ENCODE measurements at places on chromosomes 5 and 9.

- peak within 1 kb of the TSS; percentile 53 for H3K4me3 ChIP-seq
- H3K36me3 ChIP-seq, result no peaks in the 10 kb centered on the region
- H3K27me3 ChIP-seq, result peaks cover 7% of the 10 kb centered on the region
These were observed at the start of gene PLPPR1 for GRCh38 chr9:101028346-101029314. Gene PLPPR1, plus strand, starts transcription at chr9:101028727.

GRCh38 chr5:131303537-131303936 lies 39.7 kb downstream of the CDC42SE2 start:
- H3K4me3 ChIP-seq, result no peak overlapping the region
- no peaks in the 10 kb centered on the region for H3K27me3 ChIP-seq
- H3K27ac ChIP-seq, result no peak overlapping the region
- H3K36me3 ChIP-seq, result no peaks in the 10 kb centered on the region
- DNase-seq, result no peak

GRCh38 chr9:104772714-104773510 lies 9.0 kb downstream of the NIPSNAP3B start:
- peaks cover 9% of the 10 kb centered on the region for H3K4me1 ChIP-seq
- no peak for DNase-seq
- no peaks in the 10 kb centered on the region for H3K27me3 ChIP-seq
- H3K27ac ChIP-seq, result peak overlapping the region; percentile 22
- peak overlapping the region; percentile 7 for H3K4me3 ChIP-seq
- peaks cover 8% of the 10 kb centered on the region for H3K36me3 ChIP-seq

DNA sequence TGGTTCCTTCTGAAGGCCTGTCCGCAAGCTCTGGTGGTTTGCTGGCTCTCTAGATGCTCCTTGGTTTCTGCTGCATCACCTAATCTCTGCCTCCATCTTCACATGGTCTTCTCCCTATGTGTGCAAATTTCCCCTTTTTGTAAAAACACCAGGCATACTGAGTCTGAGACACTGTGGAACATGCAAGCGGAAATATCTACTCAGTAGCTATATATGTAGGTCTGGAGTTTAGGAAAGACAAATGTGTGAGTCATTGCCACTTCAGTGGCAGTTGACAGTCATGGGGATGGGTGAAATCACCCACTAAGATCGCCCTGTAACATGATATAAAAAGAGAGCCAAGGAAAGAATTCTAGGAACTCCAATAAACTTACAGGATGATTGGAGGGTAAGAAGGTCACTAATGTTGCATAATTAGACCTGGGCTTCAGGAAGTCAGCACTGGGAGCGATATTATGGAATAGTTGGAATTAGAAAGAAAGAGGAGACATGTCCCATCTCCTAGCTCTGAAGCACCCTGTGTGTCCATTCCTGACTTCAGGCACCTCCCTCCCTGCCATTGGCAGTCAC lies 22.7 kb upstream of the UBLCP1 start:
- no peak overlapping the region for H3K27ac ChIP-seq
- DNase-seq, result no peak
- H3K27me3 ChIP-seq, result no peaks in the 10 kb centered on the region
- no peaks in the 10 kb centered on the region for H3K36me3 ChIP-seq

- peak overlapping the region; percentile 80 for H3K27ac ChIP-seq
- peak; percentile 45 for DNase-seq
- no peak overlapping the region for H3K4me3 ChIP-seq
- H3K36me3 ChIP-seq, result no peaks in the 10 kb centered on the region
These were observed 219.0 kb downstream of the AOPEP start for GRCh38 chr9:94945197-94946144.

- H3K36me3 ChIP-seq, result no peaks in the 10 kb centered on the region
- H3K27me3 ChIP-seq, result no peaks in the 10 kb centered on the region
- H3K27ac ChIP-seq, result no peak overlapping the region
- H3K4me3 ChIP-seq, result no peak overlapping the region
- DNase-seq, result no peak
- H3K4me1 ChIP-seq, result no peaks in the 10 kb centered on the region
These were observed 128.3 kb downstream of the MRPL36 start for GRCh38 chr5:1671351-1671750.

DNA sequence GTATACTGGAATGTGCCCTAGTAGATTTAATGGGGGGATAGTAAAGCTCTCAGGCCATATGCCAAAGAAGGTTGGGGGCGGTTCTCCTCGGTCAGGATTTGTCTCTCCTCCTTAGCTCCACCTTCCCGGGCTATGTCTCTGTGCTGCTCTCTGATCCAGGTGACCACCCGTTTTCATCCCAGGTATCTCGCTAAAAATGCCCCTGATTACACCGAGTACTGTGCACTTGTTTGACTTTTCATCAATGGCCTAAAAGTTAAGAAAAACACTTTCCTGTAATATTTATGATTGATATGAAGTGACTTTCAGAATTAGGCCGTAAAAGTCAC lies 724 bp downstream of the NDUFS6 start:
- peaks cover 40% of the 10 kb centered on the region for H3K36me3 ChIP-seq
- no peaks in the 10 kb centered on the region for H3K27me3 ChIP-seq
- peak overlapping the region; percentile 86 for H3K4me3 ChIP-seq
- no peak overlapping the region for H3K27ac ChIP-seq
- no peak for DNase-seq
- peaks cover 16% of the 10 kb centered on the region for H3K4me1 ChIP-seq
